Foreskin melanocyte (primary cell): ENCODE measurements at places on chromosomes 7 and 10.

GRCh38 chr7:67637023-67637358 lies 640.4 kb downstream of the TYW1 start:
- no peak for DNase-seq

- no peak for DNase-seq
These were observed 18.6 kb upstream of the DLX5 start for GRCh38 chr7:97043281-97043680.

- DNase-seq, result no peak
These were observed 45.0 kb downstream of the CDK1 start for GRCh38 chr10:60823324-60823723.

GRCh38 chr7:151038951-151039849 lies 9.1 kb upstream of the ASIC3 start:
- DNase-seq, result peak; percentile 52

DNA sequence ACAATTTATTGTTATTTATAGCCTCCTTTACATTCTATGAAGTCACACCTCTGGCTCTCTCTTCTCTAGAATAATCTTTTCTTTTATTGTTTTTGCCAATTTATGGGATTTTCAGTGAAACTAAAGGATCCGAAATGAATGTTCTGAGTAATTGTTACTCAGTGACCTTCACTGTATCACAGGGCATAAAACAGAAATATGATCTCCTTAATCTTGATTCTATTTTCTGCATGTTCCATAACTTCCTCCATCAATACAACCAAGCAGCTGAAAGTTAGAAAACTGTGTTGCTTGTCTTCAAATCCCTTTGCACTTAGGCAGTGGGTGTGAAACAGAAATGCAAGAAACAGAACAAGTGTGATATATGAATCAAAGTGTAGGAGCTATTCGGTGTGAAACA lies 57.4 kb upstream of the FERD3L start:
- DNase-seq, result no peak

- no peak for DNase-seq
These were observed 139.4 kb downstream of the KCNMA1 start for GRCh38 chr10:77498210-77498609.

- DNase-seq, result no peak
These were observed 169.5 kb downstream of the DNAJB6 start for GRCh38 chr7:157506268-157506667.

GRCh38 chr7:945556-946255 lies 8.8 kb downstream of the ADAP1 start:
- no peak for DNase-seq

DNA sequence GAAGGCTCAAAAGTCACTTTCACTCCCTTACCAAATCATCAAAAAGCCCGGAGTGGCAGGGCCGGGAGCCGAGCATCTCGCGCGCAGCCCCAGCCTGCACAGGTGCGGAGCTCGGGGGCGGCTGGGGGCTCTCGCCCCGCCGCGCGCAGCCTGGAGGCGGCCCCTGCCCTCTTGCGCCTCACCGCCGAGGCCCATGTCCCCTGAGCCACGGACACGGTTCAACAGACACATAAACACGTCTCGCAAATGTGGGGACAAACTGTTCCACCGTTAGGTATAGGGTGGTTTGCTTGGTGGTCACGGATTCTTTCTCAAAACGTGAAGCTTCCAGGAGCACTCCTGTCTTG lies 700 bp downstream of the GSAP start:
- no peak for DNase-seq

DNA sequence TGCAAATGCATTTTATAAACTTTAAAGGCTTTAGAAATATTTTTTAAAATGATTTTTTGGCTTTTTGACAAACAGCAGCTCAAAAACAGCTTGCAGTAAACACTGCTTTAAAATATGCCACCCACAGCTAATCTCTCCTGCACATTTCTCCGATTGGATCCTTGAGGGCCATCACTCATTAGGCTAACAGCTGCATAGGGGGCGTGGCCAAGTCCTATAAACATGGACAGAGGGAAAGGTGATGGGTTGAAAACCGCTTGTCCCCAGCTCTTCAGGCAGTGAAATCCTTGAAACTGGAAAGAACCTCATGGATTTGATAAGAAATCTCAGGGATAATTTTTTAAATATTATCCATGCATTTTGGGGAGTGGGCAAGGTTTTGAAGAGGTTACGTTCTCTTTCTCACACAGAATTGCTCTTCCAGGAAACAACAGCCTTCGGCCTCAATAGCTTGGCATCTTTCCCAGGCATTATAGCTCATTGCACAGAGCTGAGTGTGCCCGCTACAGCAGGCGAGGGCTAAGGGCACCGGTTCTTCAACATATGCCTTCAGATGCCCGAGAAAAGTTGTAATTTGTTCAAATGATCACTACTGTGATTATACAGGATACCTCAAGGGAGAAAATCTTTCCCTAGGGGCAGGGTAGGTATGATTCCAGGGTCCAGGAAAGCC lies 1.7 kb downstream of the PLEKHS1 start:
- no peak for DNase-seq

GRCh38 chr10:69952069-69952800 lies 100.4 kb upstream of the MACROH2A2 start:
- DNase-seq, result no peak

DNA sequence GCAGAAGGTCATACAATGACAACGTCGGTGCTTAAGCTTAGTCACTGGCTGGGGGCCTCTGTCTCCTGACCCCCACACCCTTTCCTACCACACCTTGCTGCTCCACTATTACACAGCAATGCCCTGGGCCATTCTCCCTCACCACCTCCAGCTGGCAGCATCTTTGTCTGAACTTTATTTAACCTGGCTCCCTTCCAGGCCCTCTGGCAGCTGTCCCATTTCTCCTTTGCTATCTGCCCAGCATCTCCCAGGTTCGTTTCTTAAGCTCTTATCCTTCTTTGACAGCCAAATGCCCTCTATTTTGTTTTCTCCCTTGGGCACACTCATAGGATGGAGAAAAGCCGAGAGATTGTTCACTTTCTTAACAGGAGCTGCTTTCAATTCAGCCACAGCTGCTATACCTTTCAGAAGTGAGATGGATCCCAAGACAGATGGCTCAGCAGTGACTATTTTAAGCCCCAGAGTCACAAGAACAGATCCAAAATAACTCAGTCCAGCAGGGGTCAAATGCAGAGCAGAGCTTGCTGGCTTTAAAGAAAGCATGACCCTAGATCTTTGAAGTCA lies 1277.1 kb upstream of the AUTS2 start:
- DNase-seq, result peak; percentile 45

GRCh38 chr10:10967581-10968256 lies 50.0 kb upstream of the CELF2 start:
- no peak for DNase-seq

DNA sequence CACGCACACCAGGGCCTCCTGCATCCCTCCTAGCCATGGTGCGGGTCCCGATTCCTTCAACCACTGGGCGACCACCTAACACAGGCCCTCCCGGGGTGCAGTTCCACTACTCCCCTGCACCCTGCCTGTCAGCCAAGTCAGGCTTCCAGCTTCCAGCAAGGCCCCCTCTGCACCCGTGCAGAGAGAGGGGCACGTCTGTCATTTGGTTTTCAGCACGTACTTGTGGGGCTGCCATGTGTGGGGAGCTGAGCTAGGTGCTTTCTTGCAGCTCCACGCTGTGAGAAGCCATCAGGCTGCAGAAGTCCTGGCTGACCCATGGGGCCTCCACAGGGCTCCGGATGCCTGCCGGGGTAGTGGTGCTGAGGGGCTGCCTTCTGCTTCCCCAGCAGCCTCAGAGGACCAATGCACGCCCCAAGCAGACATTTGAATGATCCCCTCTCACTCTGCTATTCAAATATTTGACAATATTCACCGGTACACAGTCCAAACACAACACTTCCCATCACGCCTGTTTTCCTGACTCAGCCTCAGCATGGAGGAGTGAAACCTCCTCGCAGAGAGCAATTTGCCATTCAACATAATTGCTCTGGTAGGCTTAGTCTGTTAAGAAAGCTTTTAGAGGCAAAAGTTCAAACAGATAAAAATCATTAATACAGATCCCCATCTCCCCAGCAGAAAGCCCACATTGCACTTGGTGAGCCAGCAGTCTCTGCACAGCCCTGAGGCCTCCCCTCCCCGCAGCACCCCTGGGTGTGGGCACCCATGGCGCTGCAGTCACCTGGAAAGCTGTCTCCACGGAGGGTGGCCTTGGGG lies 449.9 kb downstream of the PTPRN2 start:
- DNase-seq, result no peak

GRCh38 chr10:58755677-58756076 lies 243.0 kb downstream of the BICC1 start:
- DNase-seq, result no peak

DNA sequence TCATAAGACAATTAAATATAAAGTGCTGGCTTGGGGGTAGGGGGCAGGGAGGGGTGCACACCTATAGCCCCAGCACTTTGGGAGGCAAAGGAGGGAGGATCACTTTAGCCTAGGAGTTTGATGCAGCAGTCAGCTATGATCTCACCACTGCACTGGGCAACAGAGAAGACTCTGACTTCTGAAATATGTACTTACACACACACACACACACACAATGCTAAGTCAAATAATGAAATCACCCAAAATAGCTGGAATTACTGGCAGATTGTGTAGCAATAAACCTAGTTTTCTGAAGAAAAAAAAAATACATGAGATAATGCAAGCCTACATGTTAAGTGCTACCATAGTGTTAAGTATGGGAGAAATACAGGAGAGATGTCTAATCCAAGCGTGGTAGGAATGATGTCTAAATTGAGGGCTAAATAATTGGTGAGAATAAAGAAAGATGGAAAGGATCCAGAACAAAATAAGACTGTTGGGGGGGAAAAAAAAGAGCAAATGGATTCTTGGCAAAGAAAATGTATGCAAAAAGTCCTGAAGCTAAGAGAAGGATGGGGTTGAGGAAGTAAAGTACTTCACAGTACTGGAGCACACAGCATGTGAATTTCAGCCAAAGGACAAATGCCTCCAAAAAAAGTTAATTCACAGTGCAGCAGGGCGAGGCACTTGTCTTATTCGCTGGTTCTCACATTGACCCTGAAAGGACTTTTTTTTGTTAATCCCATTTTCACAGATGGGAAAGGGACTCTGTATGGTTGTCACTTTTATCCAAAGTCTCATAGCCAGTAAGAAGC lies 73.9 kb downstream of the IGF2BP3 start:
- no peak for DNase-seq

GRCh38 chr10:48791267-48791928 lies 106.7 kb downstream of the WDFY4 start:
- no peak for DNase-seq

GRCh38 chr7:142754681-142755575 lies 5.7 kb downstream of the PRSS1 start:
- no peak for DNase-seq

DNA sequence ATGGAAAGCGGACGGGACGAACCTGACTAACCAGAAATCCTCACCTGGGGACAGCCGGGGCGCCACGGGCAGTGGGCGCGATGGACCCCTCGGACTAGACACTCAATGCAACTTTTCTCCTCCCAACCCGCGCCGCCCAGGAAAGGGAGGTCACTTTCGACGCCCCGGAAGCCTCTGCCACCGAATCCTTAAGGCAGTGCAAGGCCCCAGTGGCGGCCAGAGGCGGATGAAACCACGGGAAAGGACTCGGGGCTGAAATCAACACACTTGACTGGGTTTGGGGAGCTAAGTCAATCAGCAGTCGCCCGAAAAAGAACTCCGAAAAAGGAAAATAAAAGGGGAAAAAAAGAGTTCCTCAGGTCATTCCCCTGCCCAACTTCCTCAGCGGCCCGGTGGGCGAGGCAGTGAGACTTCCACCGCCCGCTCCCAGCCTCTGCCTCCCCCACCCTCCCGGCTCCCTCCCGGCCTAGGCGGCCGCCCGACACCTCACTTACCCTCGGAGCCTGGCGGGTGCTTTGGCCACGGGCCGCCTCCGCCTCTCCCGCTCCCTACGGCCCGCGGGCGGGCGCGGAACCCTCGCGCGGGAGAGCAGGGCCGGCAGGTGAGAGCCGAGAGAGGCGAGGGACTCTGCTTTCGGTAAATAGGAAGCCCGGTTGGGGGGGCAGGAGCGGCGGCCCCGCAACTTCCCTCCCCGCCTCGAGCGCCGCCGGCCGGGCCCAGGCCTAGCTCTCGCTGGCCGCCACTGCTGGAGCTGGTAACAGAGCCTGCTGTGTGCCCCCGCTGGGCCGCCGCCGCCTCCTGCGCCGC lies 518 bp downstream of the WAPL start:
- DNase-seq, result peak; percentile 46

DNA sequence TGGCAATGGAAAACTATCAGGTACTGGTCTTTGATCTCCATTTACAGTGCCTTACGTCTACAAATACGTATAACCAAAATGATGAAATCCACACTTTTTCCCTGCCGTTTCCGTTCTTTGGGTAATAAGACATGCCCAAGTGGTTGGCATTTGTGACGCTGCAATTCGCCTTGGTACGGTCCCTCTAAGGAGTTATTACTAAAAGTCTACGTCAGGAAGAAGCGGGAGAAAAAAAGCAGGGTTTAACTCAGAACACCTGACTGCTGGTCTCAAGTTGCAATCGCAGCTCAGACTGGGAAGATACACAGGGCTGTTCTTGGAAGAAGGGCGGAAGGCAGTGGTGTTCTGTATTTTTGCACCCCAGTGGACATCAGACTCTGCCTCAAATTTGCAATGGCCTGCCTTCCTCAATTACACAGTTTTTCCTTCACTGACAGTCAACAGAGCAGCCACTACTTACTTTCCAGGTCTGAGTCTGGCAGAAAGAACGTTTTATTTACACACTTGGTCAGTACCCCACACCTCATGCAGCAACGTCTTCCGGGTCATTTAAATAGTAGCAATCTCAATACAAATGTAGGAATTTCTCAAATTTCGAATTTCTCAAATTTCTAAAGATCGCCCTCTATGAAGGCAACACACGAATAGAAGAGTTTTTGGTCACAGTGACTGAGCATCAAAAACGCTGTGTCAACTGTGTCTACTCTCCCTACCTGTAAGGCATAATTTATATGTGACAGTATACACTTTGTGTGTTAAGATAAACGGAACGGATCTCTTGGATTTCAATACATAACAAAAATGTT lies 2.1 kb downstream of the BAIAP2L1 start:
- DNase-seq, result no peak

- no peak for DNase-seq
These were observed 33.0 kb downstream of the OR6V1 start for GRCh38 chr7:143085109-143085508.

- DNase-seq, result peak; percentile 74
These were observed 24.0 kb downstream of the ZPBP start for GRCh38 chr7:50068850-50069551.

DNA sequence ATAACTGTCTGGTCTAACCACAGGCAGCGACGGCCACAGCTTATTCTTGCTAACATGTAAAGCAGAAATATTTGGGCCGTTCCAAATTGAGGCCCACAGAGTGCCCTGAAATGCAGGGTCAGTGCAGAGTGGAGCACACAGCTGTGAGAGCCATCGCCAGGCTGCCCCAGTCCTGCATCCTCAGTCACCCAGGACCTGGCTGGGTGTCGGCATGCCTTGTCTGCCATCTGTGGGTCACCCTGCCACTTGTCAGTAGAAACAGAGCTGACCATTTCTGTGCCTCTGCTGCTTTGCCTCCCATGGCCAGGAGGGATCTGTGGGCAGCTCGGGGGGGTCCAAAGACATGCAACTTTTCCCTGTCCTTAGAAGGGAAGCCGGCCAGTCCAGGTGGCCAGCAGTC lies 57.3 kb upstream of the BTBD16 start:
- DNase-seq, result no peak

GRCh38 chr10:59857921-59858320 lies 48.4 kb downstream of the CCDC6 start:
- DNase-seq, result no peak

GRCh38 chr10:5606321-5606720 lies 60.1 kb downstream of the ASB13 start:
- no peak for DNase-seq

GRCh38 chr10:84118395-84119006 lies 20.8 kb upstream of the GHITM start:
- DNase-seq, result no peak
